ENCODE measurements at places on chromosomes 2 and 18. TPM values are rescaled to one million over a fixed set of nuclear protein-coding genes. Genes with fewer than 3 reads are reported as not detected.

The ZNF385B gene
- 1.3 TPM for total RNA-seq

The KIF5C gene
- 1.9 TPM for total RNA-seq

The FBXO15 gene
- total RNA-seq: 0.54 TPM

The POTEC gene
- total RNA-seq: 0.13 TPM

The CDH2 gene
- total RNA-seq: 0.78 TPM

The IL36A gene
- not detected for total RNA-seq

DNA sequence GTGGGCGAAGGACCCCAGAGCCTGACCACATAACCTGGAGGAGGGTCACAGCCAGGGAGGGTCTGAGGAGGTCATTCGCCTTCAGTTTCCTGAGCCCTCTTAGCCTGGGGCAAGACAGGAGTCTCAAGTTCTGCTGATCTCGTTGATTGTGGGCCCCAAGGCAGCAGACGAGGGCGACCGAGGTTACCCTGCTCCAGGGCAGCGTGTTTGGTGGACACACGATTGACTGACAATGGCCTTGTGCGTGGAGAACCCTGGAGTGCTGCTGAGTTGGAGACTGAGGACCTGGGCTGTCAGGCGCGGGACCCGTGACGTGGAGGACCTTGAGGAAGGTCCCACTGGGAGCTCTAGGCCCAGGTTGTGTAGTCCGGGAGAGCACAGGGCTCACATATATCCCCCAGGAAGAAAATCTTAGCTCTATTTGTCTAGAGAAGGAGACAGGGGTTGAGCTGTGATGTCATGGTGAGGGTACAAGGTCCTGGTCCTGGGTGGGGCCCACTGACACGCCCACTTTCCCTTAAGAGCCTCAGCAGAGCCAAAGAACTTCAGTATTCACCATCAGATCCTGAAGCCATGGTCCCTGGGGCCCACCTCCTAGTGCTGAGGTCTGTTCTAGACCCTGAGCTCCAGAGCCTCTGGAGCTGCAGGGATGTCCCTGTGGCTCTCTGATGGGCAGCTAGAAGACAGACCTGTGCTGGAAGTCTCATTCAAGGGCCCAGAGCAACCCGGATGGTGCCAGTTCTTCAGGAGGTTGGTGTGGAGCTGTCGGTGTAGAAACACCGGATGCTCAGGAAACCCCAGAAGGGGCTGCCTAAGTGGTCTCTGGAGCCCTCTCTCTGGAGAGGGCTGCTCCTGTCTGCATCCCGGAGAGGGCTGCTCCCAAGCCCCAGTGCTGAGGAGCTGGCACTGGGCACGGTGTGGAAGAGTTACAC is 53.1 kb downstream of the DYSF start:
- no peak overlapping the region for H3K27ac ChIP-seq
- H3K4me1 ChIP-seq: peaks cover 13% of the 10 kb centered on the region
- no peak for DNase-seq
- no peaks in the 10 kb centered on the region for H3K27me3 ChIP-seq
- H3K4me3 ChIP-seq: no peak overlapping the region

GRCh38 chr2:213001297-213001910 is 150.0 kb downstream of the IKZF2 start:
- H3K4me1 ChIP-seq: no peaks in the 10 kb centered on the region
- no peak for DNase-seq
- no peak overlapping the region for H3K27ac ChIP-seq
- H3K36me3 ChIP-seq: no peaks in the 10 kb centered on the region
- no peak overlapping the region for H3K4me3 ChIP-seq
- no peaks in the 10 kb centered on the region for H3K27me3 ChIP-seq

- H3K36me3 ChIP-seq: no peaks in the 10 kb centered on the region
- no peaks in the 10 kb centered on the region for H3K4me1 ChIP-seq
- no peaks in the 10 kb centered on the region for H3K27me3 ChIP-seq
- H3K4me3 ChIP-seq: no peak overlapping the region
Observed at GRCh38 chr2:203670939-203671338, 35.5 kb upstream of the CD28 start.

DNA sequence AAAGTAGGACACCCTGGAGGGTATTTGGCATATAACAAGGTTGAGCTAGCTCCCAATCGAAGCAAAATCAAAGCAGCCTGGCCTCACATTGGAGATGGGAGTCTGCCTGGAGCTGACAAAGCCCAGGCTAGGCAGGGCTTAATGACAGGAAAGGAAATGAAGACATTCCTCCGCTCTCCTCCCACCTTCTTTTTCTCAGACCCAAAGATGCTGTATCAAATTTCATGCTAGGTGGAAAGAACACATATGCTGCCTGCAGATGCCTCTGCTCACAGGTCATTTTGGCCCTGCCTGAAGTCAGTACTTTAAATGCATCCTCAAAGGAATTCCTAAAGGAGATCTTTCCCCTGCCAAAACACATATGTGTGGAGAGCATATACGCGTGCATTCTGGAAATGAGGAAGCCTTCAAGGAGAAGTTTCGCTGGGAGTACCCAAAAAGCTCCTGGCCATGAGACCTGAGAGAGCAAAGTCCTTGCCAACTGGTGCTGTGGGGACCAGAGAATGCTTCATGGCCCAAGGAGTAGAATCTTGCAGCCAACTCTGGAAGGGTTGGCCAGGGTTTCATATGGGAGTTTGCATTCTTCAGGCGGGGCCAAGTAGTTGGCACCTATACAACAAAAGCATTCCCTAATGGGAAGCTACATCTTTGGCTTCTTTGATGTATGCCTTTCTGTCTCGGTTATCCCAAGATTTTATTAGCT is 88.0 kb downstream of the AQP4 start:
- no peak overlapping the region for H3K27ac ChIP-seq
- H3K27me3 ChIP-seq: no peaks in the 10 kb centered on the region
- H3K4me3 ChIP-seq: no peak overlapping the region
- H3K36me3 ChIP-seq: no peaks in the 10 kb centered on the region
- no peaks in the 10 kb centered on the region for H3K4me1 ChIP-seq
- DNase-seq: no peak

DNA sequence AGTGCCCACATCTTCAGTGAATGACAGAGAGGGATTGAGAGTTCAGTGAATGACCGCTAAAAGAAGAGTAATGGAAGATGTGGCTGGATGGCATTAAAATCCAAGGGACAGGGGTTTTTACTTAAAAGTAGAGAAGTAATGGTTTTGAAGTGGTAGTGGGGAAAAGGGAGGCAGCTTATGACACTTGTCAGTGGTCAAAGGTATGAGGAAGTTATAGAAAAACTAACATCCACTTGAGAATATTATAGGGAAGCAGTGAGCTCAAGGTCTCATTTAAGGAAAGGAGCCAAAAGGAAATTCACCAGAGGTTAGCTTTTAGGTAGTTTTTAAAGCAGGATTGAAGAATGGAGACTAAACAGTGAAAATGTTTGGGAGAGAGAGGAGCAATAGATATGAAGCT is 24.3 kb downstream of the CDK15 start:
- H3K36me3 ChIP-seq: no peaks in the 10 kb centered on the region
- H3K27me3 ChIP-seq: no peaks in the 10 kb centered on the region
- H3K4me1 ChIP-seq: no peaks in the 10 kb centered on the region

DNA sequence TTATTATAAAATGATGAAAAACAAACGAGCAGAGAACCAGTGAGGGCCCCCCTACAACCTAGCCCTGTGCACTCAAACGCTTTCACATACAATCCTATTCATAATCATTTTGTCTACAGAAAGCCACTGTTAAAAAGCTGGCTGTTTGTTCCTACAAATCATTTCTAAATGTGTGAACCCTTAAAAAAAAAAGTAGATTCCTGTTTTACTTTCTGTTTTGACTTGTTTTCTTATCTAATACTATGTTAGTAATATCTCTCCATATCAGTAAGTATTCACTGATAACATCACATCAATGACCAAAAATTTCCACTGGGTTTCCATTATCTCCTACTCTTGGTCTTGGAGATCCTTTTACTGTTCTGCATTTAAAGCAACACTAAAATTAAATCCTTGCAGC is 128.8 kb upstream of the TTC39C start:
- H3K4me3 ChIP-seq: no peak overlapping the region
- H3K27ac ChIP-seq: no peak overlapping the region
- H3K27me3 ChIP-seq: no peaks in the 10 kb centered on the region
- no peaks in the 10 kb centered on the region for H3K4me1 ChIP-seq
- no peaks in the 10 kb centered on the region for H3K36me3 ChIP-seq

- H3K36me3 ChIP-seq: no peaks in the 10 kb centered on the region
- DNase-seq: no peak
- no peak overlapping the region for H3K27ac ChIP-seq
- no peak overlapping the region for H3K4me3 ChIP-seq
- no peaks in the 10 kb centered on the region for H3K27me3 ChIP-seq
Observed at GRCh38 chr2:23901966-23902846, 24.7 kb downstream of the ATAD2B start.

GRCh38 chr18:24354278-24354677 is 43.3 kb downstream of the OSBPL1A start:
- no peak overlapping the region for H3K27ac ChIP-seq
- no peak for DNase-seq
- no peak overlapping the region for H3K4me3 ChIP-seq
- H3K4me1 ChIP-seq: no peaks in the 10 kb centered on the region
- no peaks in the 10 kb centered on the region for H3K36me3 ChIP-seq
- H3K27me3 ChIP-seq: no peaks in the 10 kb centered on the region

- H3K4me3 ChIP-seq: no peak overlapping the region
- H3K4me1 ChIP-seq: peaks cover 56% of the 10 kb centered on the region
- H3K27me3 ChIP-seq: no peaks in the 10 kb centered on the region
- no peak for DNase-seq
Observed at GRCh38 chr2:108620656-108621055, 86.4 kb downstream of the LIMS1 start.

- no peaks in the 10 kb centered on the region for H3K4me1 ChIP-seq
- no peaks in the 10 kb centered on the region for H3K27me3 ChIP-seq
- DNase-seq: no peak
- no peak overlapping the region for H3K4me3 ChIP-seq
- H3K36me3 ChIP-seq: no peaks in the 10 kb centered on the region
- H3K27ac ChIP-seq: no peak overlapping the region
Observed at GRCh38 chr2:19131871-19132270, 226.6 kb downstream of the OSR1 start.

GRCh38 chr2:136423516-136423996 is 305.6 kb upstream of the CXCR4 start:
- no peaks in the 10 kb centered on the region for H3K27me3 ChIP-seq
- DNase-seq: peak; percentile 64
- no peak overlapping the region for H3K4me3 ChIP-seq
- H3K27ac ChIP-seq: no peak overlapping the region

DNA sequence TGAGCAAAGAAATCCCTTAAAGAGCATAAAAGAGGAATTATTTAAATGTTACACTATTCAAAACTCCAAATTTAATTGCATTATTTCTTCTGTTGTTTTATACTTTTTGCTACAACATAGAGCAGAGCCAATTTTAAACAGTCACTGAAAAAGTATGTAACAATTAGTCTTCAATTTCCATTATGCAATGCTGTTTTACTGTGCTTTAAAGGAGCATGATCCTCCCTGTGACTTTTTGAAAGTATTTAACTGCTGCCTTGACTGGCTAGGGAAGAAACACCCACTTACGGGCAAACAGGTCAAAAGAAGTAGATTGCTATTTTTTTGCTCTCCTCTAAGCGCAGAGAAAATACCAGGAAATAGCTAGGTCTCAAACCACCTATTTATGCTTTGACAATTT is 217.4 kb upstream of the GCFC2 start:
- no peaks in the 10 kb centered on the region for H3K36me3 ChIP-seq
- H3K27ac ChIP-seq: no peak overlapping the region
- H3K4me1 ChIP-seq: no peaks in the 10 kb centered on the region
- no peaks in the 10 kb centered on the region for H3K27me3 ChIP-seq
- DNase-seq: no peak

DNA sequence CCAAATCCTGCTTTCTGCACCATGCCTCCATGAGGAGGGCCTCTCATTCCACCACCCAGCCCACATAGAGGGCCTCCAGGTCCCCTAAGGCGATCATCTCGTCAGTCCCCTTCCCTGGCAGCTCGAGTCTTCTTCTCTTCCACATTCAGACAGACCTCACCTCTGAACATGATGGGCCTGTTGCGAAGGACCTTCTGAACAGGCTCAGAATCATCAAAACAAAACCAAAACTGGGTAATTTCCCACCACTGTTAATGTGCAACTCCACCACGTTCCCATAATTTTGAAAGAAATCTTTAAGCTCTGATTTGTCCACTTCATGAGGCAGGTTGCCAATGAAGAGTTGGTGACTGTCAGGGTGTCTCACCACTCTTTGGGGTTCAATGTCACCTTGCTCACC is 20.4 kb downstream of the ZRANB3 start:
- no peak for DNase-seq
- no peaks in the 10 kb centered on the region for H3K4me1 ChIP-seq
- H3K27me3 ChIP-seq: no peaks in the 10 kb centered on the region
- no peak overlapping the region for H3K27ac ChIP-seq

GRCh38 chr2:120934574-120935338 is 199.1 kb downstream of the GLI2 start:
- H3K36me3 ChIP-seq: no peaks in the 10 kb centered on the region
- no peaks in the 10 kb centered on the region for H3K27me3 ChIP-seq
- DNase-seq: no peak
- no peaks in the 10 kb centered on the region for H3K4me1 ChIP-seq

- H3K36me3 ChIP-seq: no peaks in the 10 kb centered on the region
- peaks cover 18% of the 10 kb centered on the region for H3K4me1 ChIP-seq
- no peaks in the 10 kb centered on the region for H3K27me3 ChIP-seq
- DNase-seq: no peak
- H3K27ac ChIP-seq: no peak overlapping the region
- no peak overlapping the region for H3K4me3 ChIP-seq
Observed at GRCh38 chr2:164837807-164838206, 3.8 kb downstream of the COBLL1 start.

DNA sequence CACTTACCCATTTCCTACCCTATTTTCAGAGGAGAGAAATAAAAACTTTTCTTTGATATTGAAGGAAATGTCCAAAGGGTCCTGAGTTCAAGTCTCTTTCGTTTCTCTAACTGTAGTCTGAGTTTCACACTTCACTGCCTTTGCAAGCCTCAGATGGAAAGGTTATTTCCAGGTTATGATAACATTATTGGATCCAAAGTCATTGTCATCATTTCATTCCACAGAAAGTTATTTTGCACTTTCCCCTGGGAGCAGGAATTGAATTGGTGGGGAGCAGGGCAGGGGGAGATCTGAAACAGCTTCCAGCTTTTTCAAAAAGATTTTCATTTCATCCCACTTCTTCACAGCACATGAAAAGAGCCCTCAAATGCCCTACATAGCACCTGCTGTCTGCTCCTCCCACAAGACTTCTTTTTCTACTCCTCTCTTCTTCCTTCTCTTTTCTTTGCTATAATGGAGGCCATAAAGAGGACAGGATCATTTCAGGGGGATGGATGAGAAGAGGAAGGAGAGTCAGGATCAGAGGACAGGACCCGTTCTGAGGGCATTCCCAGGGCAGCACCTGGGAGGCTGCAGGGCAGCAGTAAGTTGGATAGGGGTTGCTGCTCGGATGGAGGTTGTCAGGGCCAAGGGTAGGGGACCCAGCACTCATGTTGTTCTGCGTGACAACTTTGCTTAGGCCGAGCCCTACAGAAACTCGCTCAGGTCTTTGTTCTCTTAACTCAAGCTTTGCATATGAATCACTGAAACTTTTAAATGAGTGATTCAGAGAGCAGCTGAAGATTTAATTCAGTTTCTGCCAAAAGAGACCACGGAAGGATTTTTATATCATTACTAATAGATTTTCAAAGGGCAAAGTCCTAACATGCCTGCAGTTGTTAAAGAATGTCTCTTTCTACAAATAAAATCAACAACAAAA is 11.4 kb upstream of the GALNT5 start:
- H3K36me3 ChIP-seq: no peaks in the 10 kb centered on the region
- no peak overlapping the region for H3K4me3 ChIP-seq
- no peak for DNase-seq
- no peaks in the 10 kb centered on the region for H3K27me3 ChIP-seq
- H3K27ac ChIP-seq: no peak overlapping the region

- H3K27me3 ChIP-seq: no peaks in the 10 kb centered on the region
- no peaks in the 10 kb centered on the region for H3K36me3 ChIP-seq
- H3K4me1 ChIP-seq: no peaks in the 10 kb centered on the region
Observed at GRCh38 chr18:39345321-39345720, 1779.7 kb upstream of the CELF4 start.

Data from thyroid gland (tissue), 4 donors.